LNCaP clone FGC (cell line): ENCODE measurements at places on chromosomes 7 and 10.

DNA sequence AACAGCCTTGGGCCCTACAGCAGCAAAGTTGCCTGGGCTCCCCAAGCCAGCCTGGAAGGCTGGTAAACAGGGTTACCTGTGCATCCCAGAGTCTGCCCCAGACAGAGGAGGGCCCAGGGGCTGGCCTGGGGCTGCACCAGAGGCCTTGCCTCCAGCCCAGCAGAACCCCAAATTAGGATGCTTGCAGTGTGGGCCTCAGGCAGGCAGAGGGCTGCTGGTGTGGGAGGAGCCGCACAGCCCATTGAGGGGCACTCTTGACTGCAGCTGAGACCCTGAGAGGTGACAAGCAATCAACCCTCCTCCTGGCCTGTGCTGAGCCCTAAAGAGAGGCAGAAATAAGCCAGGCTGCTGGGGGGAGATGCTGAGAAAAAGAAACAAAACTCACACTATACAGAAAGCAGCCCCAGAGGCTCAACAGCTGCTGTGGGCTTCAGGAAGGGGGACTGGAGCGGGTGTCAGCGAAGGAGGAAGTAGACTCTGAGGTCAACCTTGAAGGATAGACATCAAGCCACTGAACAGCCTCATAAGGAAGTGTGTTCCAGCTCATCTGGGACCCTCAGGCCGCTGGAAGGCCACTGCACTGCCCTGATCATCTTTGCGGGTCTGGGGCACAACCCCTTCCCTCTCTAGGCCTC is 6.6 kb downstream of the AIFM2 start:
- no peak for DNase-seq

DNA sequence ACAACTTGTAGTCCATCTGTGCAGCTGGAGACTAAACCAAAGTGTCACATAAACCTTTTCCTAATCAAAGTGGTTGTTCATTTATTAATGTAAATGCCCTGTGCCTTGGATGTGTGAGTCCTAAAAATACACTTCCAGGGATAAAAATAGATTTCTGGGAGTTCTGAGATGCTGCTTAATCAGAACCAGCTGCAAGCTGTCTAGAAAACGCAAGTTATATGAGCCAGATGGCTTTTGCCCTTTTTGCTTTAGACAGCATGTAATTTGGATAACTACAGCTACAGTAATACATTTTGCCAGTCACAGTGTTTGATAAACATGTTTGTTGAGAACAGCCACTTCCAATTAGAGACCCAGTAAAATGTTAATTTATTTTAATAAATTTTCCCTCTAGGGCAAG is 185.1 kb upstream of the PRPS1L1 start:
- no peak for DNase-seq

GRCh38 chr7:137020351-137020750 is 151.9 kb downstream of the CHRM2 start:
- DNase-seq, result no peak

DNA sequence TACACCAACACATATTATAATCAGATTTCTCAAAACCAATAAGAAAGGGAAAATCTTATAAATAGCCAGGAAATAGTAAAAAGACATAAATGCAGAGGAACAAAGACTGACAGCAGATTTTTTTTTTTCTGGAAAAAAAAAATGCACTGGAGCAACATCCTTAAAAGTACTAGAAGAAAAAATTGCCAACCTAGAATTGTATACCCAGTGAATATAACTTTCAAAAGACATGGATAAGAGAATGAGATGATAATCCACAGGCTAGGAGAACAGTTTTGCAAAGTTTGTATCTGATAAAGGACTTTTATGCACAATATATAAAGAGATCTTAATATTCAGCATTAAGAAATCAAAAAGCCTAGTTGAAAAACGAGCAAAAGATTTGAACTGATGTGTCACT is 554.0 kb downstream of the AUTS2 start:
- DNase-seq, result no peak

DNA sequence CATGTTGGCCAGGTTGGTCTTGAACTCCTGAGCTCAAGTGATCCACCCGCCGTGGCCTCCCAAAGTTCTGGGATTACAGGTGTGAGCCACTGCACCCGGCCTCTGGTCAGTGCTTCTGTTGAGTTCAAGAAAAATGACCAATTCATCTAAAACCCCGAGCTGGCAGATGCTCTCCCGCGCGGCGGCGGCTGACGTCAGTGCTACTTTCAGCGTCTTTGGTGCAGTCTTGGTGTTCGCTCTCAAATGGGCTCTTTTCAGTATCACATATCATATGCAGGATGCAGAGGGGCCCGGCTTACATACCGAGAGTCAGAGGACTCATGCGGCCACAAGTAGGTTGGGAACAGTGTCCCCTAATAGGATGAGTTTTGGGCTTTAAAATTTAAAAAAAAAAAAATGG is 125.9 kb downstream of the CUX1 start:
- no peak for DNase-seq

DNA sequence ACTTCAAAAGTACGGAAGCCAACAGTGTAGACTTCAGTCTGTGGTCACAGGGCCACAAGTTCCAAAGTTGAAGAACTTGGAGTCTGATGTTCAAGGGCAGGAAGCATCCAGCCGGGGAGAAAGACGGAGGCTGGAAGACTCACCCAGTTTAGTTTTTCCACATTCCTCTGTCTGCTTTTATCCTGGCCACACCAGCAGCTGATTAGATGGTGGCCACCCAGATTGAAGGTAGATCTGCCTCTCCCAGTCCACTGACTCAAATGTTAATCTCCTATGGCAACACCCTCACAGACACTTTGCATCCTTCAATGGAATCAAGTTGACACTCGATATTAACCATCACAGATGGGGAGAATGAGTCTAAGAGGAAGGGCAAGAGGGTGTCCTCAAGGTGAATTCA is 19.3 kb upstream of the FRMD4A start:
- no peak for DNase-seq

DNA sequence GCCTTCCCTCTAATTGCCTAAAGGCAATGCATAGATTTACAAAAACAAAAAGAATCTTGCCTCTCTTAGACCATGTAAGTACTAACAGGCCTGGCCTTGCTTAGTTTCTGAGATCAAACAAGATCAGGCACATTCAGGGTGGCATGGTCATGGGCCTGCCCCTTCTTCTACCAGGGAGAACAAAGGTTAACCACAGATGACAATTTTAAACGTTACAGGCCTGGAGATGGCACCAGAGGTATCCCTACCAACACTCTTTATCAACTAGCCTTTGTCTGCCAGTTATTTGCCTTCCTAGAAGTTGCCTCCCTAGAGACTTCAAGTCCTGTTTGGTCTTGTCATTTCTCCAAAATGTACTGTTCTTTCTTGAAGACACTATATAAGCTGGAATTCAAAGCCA is 252.6 kb downstream of the DOCK4 start:
- DNase-seq, result peak; percentile 66

- no peak for DNase-seq
These were observed 26.7 kb downstream of the FRMD4A start for GRCh38 chr10:14304046-14304445.

- DNase-seq, result no peak
These were observed 13.6 kb upstream of the STN1 start for GRCh38 chr10:103931603-103932002.

DNA sequence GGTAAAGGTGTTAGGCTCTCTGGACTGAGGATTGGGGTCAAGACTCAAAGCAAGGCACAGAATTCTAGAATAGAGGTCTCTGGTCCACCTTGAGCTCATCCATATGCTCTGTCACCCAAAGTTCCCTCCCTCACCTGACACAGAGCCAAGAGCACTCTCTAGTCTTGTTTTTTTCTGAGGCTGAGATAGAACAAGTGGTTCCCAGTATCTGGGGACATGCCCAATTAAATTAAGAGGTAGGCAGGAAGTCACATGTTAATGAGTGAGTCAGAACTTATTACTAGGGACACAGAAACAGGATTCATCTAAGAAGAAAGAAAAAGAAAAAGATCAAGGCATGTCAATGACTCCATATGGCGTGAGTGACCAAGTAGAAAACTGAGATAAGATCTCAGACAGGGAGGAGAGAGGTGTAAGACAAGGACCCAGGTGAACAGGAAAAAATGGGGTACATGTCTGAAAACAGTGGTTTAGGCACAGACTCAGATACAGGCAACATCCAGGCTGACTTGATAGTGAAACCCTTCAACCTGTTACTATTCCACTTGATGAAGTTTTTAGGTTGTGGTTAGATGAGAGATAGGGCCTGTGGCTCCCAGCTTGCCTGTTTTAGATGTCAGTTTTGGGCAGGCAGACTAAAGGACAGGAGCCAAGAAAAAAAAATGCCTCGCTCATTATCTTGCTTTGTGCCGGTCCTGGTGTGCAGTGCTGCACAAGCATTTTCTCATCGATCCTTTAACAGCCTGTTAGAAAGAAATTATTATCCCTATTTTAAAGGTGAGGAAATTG is 609.9 kb downstream of the CCSER2 start:
- DNase-seq, result no peak

GRCh38 chr10:76082232-76082631 is 650.8 kb downstream of the LRMDA start:
- DNase-seq, result no peak

GRCh38 chr10:78588194-78588811 is 480.5 kb upstream of the ZMIZ1 start:
- no peak for DNase-seq

- DNase-seq, result no peak
These were observed 480.3 kb upstream of the POT1 start for GRCh38 chr7:125409921-125410320.

GRCh38 chr10:75665707-75666106 is 234.3 kb downstream of the LRMDA start:
- no peak for DNase-seq

GRCh38 chr10:112429654-112430230 is 17.0 kb downstream of the ZDHHC6 start:
- DNase-seq, result no peak

DNA sequence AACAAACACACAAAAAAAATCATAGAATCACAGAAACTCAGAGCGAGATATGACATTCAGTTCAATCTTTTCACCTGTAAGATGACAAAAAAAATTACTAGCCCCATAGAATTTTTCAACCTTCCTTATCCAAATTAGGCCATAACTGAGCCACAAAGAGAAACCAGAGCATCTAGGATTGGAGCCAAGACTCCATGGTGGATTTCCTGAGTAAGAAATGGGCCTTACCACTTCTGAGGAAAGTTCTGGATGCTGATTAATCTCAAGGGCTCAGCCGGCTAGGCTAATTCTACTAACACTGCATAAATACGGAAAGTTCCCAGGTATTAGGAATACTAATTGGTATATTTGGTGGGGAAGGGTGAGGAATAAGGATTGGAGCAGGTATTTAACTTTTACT is 16.8 kb downstream of the LIPM start:
- no peak for DNase-seq

DNA sequence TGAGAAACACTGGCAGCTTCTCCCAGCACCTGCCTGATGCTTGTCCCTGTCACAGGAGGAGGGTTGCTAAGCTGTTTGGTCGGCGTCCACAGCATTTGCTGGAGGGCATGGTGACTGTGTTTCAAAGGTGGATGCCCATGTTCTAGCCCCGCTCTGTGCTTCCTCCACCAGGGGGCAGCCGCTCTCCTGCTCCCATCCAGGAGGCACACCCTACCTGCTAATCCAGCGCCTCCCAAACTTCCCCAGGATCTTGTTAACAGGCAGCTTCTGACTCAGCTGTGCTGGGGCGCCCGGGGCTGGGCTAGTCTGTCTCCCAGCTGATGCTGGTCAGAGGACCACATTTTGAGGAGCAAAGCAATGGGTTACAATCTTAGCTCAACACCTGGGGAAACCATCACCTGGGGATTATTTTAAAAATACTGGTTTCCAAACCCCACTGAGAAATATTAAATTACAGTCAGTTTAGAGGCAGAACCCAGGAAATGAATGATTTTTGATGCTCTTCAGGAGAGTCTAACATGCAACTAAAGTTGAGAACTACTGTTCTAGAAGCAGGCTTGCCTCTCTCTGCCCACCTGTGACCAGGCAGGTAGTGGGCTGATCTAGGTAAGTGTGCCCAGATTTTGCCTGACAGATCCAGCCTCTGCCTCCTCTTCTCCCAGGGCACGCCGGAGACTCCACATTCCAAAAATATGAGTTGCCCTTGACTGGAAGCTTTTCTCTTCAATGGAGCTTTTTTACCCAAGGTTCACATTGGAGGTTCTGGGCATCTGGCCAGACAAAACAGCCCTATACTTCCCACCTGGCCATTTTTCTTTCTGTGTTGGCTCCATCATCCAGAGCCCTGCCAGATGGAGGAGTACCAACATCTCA is 92.7 kb upstream of the GPR26 start:
- peak; percentile 19 for DNase-seq

GRCh38 chr10:21724687-21725367 is 190.8 kb downstream of the MLLT10 start:
- DNase-seq, result peak; percentile 78

DNA sequence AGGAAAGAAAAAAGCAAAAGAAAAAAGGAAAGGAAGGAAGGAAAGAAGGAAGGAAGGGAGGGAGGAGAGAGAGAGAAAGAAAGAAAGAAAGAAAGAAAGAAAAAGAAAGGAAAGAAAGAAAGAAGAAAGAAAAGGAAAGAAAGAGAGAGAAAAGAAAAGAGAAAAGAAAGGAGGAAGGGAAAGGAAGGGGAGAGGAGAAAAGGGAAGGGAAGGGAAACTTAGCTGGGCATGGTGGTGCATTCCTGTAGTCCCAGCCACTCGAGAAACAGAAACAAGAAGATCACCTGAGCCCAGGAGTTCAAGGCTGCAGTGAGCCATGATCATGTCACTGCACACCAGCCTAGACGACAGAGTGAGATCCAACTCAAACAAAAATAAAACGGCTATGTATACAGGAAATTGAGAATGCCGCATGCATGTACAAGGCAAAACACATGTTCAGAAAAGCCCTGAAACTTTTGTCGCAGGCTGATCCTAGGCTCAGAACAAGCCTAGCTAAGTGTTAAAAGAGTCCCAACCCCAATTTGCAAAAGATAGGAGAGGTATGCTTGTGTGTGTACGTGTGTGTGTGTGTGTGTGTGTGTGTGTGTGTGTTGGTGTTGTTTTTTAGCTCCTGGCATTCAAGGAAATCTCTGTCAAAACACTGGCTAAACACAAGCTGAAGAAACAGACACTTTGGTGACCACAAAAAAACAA is 6.6 kb upstream of the NPC1L1 start:
- peak; percentile 67 for DNase-seq

GRCh38 chr10:4609251-4609650 is 216.8 kb upstream of the AKR1E2 start:
- DNase-seq, result no peak

GRCh38 chr7:141381794-141382427 is 169.3 kb upstream of the AGK start:
- DNase-seq, result no peak
